ENCODE measurements at places on chromosomes 5 and 9. TPM values are rescaled to one million over a fixed set of nuclear protein-coding genes. Genes with fewer than 3 reads are reported as not detected.

DNA sequence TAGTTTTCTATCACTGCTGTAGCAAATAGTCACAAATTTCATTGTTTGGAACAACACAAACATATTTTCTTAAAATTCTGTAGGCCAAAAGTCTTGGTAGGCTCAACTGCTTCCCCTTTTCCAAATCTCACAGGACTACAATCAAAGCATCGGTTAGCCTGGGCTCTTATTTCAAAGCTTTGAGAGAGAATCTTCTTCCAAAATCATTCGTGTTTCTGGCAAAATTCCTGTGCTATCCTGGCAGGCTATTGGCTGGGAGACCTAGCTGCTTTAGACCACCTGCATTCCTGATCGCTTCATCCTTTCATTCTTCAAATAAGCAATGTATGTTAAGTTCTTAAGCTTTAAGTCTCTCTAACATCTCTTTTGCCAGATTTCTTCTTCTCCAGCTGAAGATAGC is 629.8 kb upstream of the CDH18 start:
- DNase-seq = no peak
- no peaks in the 10 kb centered on the region for H3K27me3 ChIP-seq
- H3K36me3 ChIP-seq = no peaks in the 10 kb centered on the region
- no peak overlapping the region for H3K4me3 ChIP-seq
- H3K27ac ChIP-seq = no peak overlapping the region

PRDM9 gene
- not detected for total RNA-seq

DNA sequence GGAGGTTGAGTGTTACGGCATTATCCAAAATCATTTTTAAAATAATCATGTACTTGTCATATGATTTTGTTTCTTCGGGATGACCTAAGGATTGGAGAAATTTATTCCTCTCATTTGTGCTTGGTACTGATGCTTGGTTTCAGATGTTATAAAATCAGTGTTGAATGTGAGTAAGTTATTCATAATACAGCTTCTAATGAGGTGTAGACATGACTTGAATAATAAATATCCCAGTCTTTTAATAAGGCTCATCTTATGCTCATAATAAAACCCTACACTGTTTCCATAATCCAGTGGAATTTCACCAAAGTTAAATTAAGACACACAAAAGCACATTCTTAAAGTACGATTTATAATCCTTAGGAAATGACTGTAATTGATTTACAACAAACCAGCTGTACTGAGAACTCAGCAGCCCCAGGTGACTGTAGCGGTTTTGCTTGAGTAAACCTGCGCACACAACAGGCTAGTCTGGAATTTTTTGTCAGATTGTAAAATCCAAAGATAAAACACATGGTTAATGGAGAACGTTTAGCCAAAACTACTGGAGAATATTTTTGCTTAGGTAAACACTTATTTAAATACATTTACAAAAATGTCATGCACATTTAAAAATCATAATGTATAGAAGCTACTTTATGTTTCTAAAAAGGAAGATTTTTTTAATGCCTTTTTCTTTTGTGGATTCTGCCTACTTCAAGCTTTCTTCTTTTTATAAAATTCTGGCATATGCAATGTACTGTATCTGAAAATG is 609.8 kb upstream of the GRAMD2B start:
- no peak overlapping the region for H3K4me3 ChIP-seq
- no peaks in the 10 kb centered on the region for H3K36me3 ChIP-seq
- no peak overlapping the region for H3K27ac ChIP-seq
- H3K27me3 ChIP-seq = no peaks in the 10 kb centered on the region

- no peak overlapping the region for H3K27ac ChIP-seq
- DNase-seq = no peak
- H3K27me3 ChIP-seq = no peaks in the 10 kb centered on the region
Measured at GRCh38 chr5:158639881-158640592, 459.7 kb downstream of the EBF1 start.

DNA sequence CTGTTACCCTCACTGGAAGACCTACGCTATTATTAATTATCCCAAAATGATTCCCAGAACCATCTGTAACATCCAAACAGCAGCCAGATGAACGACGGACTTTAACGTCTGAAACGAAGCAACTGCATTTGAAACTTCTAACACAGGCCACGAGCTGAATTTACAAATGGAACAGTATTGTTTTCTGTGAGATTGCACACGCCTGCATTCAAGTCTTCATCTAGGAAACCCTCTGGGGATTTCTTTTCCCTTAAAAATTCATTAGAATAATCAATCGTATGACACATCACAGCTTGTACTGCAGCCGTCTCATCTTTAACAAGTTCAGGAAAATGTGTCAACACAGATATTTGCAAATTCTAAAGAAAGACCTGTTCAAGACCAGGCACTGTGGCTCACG is 80.2 kb downstream of the MYO10 start:
- no peaks in the 10 kb centered on the region for H3K27me3 ChIP-seq
- H3K4me3 ChIP-seq = no peak overlapping the region
- peaks cover 27% of the 10 kb centered on the region for H3K4me1 ChIP-seq
- no peak for DNase-seq

- no peaks in the 10 kb centered on the region for H3K4me1 ChIP-seq
- H3K4me3 ChIP-seq = no peak overlapping the region
- no peaks in the 10 kb centered on the region for H3K27me3 ChIP-seq
- no peaks in the 10 kb centered on the region for H3K36me3 ChIP-seq
Measured at GRCh38 chr9:120689860-120690259, 24.4 kb downstream of the MEGF9 start.
